Gastroesophageal sphincter (tissue), 4 donors: ENCODE measurements at places on chromosomes 1 and 21.

GRCh38 chr1:248404024-248404423 is 1.2 kb downstream of the OR2T1 start:
- ATAC-seq, result no peak

DNA sequence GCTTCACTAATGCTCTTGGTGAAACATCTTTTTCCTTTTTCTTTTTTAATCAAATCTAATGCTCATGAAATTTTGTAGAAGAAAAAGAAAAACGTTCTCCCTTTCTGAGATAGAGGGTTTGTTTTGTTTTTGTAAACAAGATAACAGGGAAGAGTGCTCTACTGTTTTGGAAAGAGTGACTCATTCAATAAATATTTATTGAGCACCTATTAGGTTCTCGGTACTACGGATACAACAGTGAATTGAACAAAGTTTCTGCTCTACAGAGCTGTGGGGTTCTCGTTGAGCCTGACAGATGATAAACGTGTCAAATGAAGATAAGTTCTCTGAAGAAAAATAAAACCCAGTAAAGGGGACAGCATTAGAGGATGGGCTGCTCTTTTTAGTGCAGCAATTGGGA is 7.0 kb downstream of the PGM1 start:
- no peak for ATAC-seq

- no peak for ATAC-seq
Observed at GRCh38 chr1:31723828-31724359, 20.1 kb upstream of the COL16A1 start.

DNA sequence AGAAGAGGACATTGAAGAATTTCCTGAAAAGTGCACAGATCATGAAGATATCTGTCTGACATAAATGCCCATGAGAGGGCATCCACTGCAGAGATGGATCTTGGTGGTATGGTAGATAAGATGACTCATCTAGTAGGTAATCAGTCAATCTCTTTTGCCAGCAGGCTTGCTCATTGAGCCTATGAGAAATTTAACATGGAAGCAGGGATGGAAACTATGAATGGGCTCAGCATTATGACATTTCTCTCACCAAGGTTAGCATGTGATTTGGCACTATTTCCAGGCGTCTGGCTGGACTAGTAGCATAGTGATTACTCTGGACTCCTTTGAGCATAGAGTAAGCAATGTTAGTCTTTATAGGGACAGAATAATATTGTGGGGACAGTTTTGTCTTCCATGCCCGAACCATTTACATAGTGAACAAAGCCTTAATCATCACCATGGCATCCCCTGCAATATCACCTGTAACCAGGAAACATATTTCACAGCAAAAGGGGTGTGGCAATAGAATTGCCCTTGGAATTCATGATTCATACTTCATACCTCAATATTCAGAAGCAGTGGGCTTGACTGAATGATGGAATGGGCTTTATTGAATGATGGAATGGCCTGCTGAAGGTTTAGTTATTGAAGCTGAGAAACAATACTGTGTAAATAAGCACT is 7.3 kb downstream of the OR2C3 start:
- no peak for ATAC-seq

DNA sequence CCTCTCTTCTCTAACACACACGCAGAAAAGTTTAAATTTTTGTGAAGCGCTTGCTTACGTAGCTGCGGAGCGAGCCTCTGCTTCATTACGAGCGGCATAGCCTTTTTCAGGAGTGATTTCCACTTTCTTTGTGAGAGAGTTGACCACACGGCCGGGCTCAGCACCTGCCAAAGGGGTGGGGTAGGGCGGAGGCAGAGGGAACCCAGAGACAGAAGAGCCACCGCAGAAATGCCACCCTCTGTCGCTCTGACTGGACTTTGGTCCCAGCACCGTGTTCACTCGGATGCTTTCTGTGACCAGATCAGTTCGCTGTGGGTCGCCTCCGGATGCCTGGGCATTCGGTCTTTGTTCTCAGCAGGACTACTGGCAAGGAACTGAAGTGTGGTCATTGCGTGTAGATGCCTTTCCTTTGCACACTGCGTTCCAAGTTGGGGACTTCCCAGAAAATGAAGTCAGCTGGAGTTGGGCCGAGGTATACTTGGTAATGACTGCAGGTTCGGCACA is 883 bp downstream of the CHODL start:
- ATAC-seq, result peak; percentile 34

- no peak for ATAC-seq
Observed at GRCh38 chr1:228490120-228491078, 3.2 kb downstream of the RNF187 start.

GRCh38 chr1:25562101-25562927 is 18.9 kb downstream of the LDLRAP1 start:
- no peak for ATAC-seq

- no peak for ATAC-seq
Observed at GRCh38 chr1:50066806-50067205, 41.9 kb upstream of the ELAVL4 start.

GRCh38 chr1:208245185-208245705 is 1.1 kb upstream of the PLXNA2 start:
- peak; percentile 77 for ATAC-seq

- ATAC-seq, result peak; percentile 2
Observed at GRCh38 chr1:43706598-43707189, 642 bp upstream of the ST3GAL3 start.
